CD4-positive, alpha-beta T cell treated with Interleukin-6 at 100 ng/mL for 8 hours (primary cell): ENCODE measurements at places on chromosomes 2 and 18.

DNA sequence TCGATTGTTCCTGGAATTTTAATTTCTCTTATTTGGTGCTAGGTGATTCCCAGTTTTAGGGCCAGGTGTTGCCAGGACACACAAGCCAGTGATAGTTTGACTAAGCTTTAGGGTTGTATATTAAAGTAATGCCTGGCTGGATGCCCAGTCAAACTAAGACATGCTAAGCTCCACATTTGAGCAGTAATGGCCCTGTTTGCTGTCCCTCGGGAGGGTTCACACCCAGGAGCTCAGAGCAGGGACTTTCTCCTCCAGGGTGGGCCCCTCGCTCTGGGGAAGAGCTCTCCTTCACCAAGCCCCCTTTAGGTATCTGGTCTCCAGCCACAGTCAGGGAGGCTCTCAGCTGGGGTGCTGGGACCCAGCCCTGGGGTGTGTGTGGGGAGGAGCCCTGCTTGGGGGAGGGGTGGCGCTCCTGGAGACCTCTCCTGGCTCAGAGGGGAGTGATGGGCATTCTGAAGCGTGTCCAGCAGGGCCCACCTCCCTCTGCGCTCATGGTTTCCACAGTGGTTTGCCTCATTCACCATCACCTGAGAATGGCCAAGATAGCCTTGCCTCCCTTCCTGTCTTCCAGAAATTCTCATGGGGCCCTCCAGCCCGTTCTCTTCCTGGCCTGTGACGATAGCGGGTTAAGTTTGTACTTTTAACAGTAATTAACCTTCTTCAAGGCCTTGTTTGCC lies 31.7 kb downstream of the INPP4A start:
- no peak for DNase-seq

DNA sequence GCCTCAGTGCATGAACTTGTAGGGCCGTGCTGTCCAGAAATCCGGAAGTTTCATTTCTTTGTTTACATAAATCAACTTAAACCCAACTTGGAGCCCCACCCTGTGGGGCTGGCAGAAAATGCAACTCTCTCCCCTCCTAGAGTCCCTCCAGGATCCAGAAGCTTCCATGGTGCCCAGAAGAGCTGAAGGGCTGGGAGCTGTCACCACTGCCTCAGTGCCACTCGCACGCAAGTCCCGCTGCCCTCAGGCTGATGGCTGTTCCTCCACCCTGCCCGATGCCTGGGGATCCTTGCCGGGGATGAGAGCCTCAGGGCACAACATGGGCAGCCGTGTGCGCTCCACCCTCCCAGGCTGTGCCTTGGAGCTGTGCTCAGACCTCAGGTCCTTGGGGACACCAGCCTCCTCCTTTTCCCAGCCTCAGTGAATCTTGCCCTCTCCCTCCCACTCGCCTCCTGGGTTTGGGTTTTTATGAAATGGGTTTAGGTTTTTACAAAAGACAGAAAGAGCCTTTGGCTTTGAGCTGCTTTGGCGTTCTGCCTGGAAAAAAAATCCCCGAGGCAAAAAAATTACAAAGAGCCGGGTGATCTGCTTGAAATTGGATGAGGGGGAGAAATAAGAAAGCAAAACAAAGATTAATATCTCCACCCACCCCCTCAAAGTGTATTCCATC lies 155.2 kb downstream of the TWIST2 start:
- DNase-seq = no peak

- DNase-seq = no peak
Observed at GRCh38 chr2:232216028-232216427, 162.5 kb upstream of the ALPP start.

DNA sequence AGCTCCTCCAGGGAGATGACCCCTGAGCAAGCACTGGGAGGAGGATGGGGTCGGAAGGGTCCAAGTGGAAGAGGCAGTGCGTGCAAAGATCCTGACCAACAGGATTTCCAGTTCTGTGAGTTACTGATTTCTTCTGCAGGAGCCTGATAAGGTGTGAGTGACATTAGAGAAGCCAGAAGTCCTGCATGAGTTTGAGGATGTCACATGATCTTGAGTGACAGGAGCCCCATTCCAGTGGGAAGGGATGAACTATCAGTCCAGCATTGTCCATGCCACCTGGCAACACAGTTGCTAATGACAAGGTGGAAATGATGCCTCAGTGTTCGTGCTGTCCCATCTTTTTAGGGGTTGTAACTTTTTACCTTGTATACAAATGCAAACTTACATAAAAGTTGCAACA lies 285.1 kb upstream of the HDAC4 start:
- no peak for DNase-seq

DNA sequence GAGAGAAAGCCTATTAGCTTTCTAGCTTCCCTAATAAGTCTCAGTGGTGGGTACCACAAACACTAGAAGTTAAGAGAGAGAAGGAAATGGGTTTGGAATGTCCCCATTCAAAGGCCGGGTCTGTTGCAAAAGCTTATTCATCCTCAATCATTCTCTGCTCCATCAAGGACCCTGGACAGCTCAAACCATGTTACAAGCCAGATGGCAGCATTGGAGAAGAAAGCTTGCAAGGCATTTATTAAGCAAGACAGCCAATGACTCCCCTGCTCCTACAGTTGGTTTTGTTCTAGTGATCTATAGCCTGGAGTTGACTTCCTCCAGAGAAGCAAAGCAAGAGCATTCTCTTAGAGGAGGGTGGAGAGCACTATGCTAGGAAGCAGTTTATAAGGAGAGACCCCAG lies 86.9 kb upstream of the LMAN1 start:
- DNase-seq = no peak

- no peak for DNase-seq
Observed at GRCh38 chr2:236964291-236964690, 121.4 kb upstream of the COPS8 start.

- no peak for DNase-seq
Observed at GRCh38 chr2:19855542-19856431, 46.0 kb downstream of the TTC32 start.

DNA sequence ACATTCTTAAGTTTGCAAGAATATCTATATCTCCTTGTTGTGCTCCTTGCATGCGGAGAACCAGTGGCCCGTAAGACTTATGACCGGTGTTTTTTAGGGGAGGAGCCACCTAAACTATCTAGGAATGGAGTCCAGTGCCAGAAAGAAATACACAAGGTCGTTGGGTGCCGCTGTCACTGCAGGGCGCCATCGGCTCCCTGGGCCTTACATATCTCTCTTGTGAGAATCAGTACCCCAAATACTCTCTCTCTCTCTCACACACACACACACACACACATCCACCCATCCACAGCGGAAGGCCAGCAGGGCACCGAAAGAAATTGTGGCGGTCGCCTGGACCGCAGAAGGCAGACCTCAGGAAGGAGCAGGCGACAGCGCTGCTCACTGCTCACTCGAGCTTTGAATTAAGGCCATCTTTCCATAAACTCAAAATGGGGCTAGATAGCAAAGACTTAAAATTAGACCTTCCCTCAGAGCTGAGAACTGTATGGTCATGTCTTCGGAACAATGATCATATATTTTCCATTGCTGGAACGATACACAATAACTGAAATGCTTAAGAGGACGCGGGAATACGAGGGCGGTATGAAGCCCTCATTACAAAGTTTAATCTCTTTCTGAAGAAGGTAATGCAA lies 10.4 kb downstream of the NR4A2 start:
- no peak for DNase-seq

DNA sequence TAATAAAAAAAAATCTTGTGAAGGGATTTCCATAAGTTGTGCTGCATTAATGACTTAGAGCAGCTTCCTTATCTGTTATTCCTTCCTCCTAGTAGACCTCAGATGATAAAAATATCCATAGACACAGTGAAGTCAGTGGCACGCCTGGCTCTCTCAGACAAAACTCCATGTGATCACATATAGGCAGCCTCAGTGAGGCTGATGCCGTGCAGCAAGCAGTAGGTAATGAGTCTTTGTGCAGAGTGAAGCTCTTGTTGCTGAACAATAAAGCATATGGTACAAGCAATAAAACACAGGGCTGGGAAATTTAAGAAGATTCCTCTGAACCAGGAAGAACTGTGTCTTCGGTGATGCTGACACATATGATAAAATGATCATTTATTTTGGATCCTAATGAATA lies 102.7 kb downstream of the CSRNP3 start:
- no peak for DNase-seq

GRCh38 chr2:149924028-149924427 lies 336.5 kb upstream of the MMADHC start:
- DNase-seq = no peak

GRCh38 chr2:233841183-233841582 lies 13.2 kb downstream of the HJURP start:
- no peak for DNase-seq

DNA sequence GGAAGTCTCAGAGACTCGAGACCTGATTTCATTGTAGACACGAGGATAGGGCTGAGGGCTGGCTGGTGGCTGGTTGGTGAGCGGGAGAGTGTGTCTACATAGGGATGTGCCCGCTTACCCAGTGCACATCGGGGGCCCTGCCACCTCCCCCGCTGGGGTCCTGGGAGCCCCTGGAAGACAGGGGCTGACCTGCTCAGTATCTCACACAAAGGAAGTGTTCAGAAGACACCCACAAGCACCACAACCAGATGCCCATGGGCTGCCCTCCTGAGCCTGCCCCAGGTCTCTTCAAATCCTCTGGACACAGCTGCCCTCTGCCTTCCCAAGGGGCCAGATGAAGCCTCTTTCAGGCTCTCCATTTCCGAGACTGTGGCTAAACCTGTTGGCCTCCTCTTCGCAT lies 43.1 kb downstream of the MYCN start:
- DNase-seq = no peak

- no peak for DNase-seq
Observed at GRCh38 chr2:215368493-215368809, 56.6 kb downstream of the ATIC start.

DNA sequence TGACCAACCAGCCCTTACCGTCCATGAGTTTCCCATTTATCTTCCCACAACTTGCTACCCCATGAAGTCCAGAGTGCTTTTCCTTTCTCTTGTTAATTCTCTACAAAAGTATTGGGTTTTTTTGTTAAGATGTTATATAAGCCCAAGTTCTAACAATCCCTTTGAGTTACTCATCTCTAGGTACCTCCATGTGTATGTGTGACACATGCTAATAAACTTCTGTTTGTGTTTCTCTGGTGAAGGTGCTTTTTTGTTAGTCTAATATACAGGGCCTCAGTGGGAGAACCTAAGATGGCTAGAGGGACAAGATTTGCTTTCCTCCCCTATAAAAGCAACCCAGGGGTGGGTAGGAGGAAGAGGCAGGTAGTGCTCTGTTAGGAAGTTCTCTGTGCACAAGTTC lies 31.8 kb upstream of the RMDN2 start:
- no peak for DNase-seq

GRCh38 chr18:9516437-9517064 lies 41.2 kb downstream of the RALBP1 start:
- peak; percentile 38 for DNase-seq

DNA sequence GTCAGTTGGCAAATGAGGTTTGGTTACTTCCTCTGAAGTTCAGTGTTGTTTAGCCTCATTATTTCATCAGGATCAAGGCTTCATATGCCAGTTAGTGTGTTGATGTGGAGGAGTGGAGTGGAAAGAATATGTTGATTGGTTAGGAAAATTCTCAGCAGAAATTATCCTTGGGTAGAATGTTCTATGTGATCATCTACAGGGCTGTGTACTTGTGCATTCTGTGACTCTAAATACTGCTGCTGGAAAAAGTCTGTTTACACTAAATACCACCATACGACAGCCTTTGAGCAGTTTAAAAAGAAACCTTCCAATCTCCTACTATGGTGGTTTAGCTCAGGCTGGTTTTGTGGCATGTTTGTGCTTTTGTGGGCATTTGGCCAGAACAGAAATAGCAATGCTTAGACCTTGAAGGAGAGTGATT lies 25.8 kb downstream of the CAB39 start:
- DNase-seq = no peak

GRCh38 chr2:105179469-105180372 lies 61.8 kb upstream of the GPR45 start:
- DNase-seq = no peak

GRCh38 chr2:60880643-60881046 lies 729 bp upstream of the REL start:
- no peak for DNase-seq
